ENCODE measurements at places on chromosomes 5 and 9.

DNA sequence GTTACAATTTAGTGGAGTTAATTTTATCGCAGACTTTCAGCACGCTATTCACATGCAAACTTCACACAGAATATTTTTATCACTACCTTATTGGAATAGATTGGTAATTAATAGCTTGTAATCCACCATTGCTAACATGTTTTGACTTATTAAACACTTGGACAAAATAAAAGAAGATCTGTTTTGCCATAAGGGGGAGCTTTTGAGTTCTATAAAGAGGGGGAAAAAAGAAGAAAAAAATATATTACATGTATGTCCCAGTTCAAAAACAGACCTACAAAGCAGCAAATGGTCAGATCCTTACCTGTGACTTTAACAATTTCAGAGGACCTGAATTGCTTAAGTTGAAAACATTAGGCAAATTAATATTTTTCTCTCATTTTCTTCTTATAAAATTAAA, 1.2 kb upstream of the PAPPA start:
- peak; percentile 72 for DNase-seq

- no peak for DNase-seq
Observed at GRCh38 chr9:130432796-130433167, 12.0 kb upstream of the ASS1 start.

- DNase-seq, result no peak
Observed at GRCh38 chr5:37703841-37704241, 136.0 kb downstream of the GDNF start.

DNA sequence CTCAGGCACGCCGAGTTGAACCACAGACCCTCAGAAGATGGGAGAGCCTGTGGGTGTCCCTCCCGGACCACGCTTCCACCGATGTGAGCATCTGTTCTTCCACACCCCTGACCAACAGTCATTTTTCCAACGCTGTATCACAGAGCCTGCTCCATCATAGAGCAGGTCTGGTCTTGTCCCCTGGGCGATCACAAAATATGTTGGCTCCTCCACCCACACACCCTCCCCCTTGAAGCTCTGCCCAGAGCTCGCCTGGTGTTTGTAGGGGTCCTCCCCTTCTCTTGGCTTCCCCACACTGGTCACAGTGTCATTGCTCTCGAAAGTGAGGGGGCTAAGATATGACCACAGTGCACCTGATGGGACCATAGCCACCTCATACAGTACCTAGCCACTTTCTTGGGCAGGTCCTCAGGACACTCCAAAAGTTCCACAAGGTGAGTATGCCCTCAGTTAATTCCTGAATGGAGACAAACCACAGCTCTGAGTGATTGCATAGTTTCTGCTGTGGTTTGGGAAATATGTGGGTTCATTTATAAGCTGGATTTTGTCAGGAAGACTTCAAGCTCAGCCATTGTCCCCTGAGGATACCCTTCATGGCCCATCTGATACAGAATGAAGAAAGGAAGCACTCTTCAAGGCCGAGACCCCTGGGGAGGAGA, 3.5 kb upstream of the ZNF618 start:
- no peak for DNase-seq

DNA sequence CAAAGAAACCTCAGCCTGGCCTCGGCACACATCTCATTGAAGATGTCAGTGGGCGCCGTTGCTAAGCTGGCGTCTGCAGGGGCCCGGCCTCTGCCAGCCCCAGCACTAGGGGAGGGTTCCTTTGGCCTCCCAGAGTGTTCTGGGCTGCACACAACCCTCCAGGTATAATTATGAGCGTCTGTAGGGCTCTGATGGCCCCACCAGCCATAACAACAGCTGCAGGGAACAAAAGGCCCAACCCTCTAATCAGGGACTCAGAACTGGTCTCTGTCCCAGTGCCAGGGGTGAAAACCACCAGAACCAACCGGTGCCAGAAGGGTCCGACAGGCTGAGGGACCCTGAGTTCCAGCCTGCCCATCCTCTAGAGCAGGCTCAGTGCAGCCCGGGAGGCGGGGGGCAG, 39.5 kb upstream of the SLC12A7 start:
- DNase-seq, result no peak

DNA sequence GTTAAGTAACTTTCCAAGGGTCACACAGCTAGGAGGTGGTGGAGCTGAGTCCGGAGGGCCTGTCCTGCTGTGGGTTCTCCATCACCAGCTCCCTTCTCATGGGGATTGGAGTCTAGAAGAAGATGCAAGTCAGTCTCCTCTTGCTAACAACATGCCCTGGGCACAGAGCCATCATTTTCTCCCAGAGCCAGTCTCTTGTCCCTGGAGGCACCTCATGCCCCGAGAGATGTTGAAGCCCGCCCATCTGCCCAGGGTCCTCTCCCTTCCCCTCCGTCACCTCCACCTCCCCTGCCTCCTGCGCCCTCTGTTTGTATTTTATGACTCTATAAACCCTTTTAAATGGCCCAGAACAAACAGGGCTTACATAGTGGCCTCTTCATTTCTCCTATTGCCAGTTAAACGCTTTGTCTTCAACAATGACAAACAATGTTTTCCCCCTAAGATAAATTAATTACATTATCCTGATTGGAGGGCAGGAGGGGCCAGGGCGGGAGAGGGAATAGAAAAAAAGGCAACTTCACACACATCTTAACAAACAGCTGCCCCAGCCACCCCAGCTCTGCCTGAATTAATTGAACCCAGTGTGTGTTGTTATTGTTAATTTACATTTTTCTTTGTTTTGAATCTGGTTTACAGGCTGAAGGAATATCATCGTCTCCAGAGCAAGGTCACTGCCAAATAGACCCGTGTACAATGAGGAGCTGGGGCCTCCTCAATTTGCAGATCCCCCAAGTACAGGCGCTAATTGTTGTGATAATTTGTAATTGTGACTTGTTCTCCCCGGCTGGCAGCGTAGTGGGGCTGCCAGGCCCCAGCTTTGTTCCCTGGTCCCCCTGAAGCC, 55.8 kb downstream of the ASS1 start:
- no peak for DNase-seq

DNA sequence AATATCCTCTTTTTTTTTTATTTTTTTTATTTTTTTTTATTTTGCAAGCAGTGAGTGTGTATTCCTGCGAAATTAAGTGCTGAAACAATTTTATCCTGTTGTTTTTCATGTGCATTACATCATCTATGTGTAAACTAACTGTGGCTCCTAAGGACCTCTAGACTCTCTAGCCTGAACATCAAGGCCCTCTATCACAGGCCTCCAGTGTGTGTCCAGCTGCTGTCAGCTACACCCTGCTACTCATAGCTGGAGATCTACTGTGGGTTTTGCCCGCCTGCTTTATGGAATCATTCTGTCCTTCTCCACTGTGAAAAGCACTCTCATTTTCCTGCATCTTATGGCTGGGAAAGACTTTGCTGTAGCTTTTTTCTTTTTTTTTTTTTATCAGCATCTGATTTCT, 157.8 kb downstream of the KCTD16 start:
- DNase-seq, result no peak

GRCh38 chr9:73154271-73154670, 2.6 kb downstream of the ANXA1 start:
- no peak for DNase-seq

DNA sequence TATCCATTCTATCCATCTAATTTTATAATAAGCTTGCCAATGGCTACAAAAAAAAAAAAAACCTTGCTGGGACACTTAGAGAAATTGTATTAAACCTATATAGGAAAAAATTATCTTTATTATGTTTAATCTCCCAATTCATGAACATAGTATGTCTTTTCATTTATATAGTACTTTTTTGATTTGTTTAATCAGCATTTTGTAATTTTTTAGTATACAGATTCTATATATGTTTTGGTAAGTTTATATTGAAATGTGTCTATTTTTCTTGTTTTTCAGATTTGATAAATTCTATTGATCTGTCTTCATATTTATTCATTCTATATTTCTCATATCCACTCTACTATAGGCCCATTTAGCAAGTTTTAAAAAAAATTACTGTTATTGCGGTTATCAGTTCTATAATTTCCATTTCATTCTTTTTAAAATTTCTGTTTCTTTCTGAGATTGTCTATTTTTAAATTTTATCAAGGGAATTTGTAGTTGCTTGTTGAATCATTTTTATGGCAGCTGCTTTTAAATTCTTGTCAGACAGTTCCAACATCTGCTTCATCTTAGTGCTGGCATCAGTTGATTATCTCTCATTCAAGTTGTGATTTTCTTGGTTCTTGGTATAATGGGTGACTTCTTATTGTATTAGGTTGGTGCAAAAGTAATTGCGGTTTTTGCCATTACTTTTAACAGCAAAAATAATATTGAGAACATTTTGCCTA, 170.1 kb upstream of the S1PR3 start:
- no peak for DNase-seq

GRCh38 chr5:59099270-59099994, 516.6 kb downstream of the RAB3C start:
- peak; percentile 53 for DNase-seq

GRCh38 chr5:129133553-129133952, 39.0 kb downstream of the ISOC1 start:
- DNase-seq, result no peak

GRCh38 chr5:16934677-16935153, 1.4 kb downstream of the MYO10 start:
- DNase-seq, result no peak

DNA sequence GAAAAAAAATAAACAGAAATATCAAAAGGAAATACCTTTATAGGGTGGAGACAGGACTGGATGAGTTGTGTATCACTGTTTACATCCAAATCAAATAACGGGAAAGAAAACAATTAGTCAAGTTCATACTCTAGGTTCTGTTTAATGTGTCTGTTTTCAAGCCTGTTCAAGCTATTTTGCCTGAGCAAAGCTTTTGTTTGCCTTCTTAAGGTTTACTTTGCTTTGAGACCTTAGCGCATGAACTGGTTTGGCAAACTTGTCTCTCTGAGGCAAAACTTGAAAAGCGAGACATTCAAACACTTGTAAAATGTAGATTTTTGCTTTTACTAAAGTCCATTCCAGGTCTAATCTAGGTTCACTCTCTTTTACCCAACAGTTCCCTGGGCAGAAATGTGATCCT, 174.1 kb upstream of the RFX3 start:
- no peak for DNase-seq

GRCh38 chr5:174223355-174223754, 177.8 kb downstream of the NSG2 start:
- DNase-seq, result peak; percentile 31

GRCh38 chr9:92671323-92671722, 1.4 kb upstream of the IPPK start:
- DNase-seq, result no peak

DNA sequence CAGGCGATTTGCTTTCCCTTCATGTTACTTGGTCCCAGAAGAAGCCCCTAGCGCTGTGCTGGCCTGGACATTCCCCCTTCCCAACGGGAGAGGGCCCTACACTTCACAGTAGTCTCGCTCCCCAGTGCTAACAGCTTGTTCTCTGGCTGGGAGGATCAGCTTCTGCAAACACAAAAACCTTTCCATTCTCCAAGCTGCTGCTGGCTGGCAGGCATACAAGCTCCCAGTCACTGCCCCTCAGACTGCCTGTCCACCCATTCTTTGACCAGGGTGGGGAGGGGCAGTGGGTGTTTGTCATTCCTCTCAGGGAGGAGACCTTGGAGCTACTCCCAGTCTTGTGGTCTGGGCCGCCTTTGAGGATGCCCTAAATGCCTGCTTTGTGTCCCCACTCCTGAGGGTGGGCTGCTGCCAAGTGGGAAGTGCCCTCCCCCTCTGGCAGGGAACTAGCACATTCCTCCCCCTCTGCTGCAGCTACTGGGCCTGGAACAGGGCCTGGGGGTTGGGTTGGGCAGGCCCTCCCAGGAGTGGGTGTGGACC, 20.8 kb downstream of the ENHO start:
- no peak for DNase-seq

DNA sequence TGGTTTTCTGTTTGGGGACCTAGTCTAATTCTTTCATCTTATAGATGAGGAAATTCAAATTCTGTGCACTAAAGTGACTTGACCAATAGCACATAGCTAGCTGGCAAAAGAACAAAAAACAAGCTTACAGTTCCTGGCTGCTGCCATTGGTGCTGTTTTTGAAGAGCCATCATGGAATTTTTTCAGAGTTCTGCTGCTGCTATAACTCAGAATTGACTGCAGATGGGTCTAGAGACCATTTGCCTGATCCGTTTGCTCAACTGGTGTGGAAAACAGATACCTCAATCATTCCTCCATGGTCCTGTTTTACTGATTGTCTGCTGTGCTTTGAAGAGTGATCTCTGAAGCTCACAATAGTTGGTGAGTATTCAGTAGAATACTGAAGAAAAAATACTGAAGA, 15.2 kb downstream of the FBXL7 start:
- DNase-seq, result no peak

GRCh38 chr5:76517334-76517733, 105.9 kb downstream of the F2RL2 start:
- DNase-seq, result no peak

DNA sequence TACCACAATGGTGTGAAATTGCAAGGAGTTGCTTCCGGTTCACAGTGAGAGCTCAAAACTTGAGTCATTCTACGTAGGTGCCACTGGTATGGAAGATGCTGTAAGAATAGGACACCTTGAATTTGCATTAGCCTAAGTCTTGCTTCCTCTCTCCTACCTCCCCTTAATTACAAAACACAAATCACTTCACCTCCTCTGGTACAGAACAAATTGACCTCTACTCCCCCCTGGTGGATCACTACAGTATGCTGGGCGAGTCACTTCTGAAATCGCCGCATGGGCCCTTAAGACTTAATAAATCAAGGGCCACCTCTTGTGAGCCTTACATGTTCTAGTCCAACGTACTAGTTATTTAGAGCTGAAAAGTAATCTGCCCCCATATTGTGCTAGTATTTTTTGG, 145.3 kb upstream of the SMARCA2 start:
- DNase-seq, result peak; percentile 45

DNA sequence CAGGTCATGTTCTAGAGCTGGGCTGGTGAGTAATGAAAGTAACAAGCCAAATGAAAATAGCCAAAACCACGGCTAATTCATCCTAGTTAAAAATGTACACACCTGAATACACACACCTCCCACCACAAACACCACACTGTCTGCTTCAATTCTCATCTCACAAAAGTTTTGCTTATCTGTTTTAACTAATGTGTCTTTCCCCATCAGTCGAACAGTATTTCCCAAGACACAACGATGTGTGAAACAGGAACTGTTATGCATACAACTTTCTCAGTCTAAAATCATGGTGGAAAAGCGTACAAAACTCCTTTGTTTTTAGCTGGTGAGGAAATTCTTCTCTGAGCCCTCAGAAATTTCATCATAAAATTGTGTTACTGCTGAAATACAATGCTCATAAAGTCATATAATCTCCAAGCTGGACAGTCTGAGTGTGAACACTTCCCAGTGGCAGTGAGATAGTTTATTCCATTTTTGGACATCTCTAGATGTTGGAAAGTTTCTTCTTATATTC, 242.4 kb downstream of the EFNA5 start:
- peak; percentile 19 for DNase-seq

DNA sequence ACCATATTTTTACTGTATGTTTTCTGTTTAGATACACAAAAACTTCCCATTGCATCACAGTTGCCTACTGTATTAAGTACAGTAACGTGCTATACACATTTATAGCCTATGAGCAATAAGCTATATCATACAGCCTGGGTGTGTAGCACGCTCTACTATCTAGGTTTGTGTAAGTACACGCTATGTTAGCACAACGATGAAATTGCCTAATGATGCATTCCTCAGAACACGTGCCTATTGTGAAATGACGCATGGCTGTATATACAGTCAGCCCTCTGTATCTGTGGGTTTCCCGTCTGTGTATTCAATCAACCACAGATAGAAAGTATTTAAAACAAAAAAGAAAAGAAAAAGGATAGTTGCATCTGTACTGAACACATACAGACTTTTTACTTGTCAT, 64.2 kb downstream of the SGCD start:
- DNase-seq, result no peak

Data from OCI-M1 (cell line).